ENCODE measurements at places on chromosomes 3 and 15.

DNA sequence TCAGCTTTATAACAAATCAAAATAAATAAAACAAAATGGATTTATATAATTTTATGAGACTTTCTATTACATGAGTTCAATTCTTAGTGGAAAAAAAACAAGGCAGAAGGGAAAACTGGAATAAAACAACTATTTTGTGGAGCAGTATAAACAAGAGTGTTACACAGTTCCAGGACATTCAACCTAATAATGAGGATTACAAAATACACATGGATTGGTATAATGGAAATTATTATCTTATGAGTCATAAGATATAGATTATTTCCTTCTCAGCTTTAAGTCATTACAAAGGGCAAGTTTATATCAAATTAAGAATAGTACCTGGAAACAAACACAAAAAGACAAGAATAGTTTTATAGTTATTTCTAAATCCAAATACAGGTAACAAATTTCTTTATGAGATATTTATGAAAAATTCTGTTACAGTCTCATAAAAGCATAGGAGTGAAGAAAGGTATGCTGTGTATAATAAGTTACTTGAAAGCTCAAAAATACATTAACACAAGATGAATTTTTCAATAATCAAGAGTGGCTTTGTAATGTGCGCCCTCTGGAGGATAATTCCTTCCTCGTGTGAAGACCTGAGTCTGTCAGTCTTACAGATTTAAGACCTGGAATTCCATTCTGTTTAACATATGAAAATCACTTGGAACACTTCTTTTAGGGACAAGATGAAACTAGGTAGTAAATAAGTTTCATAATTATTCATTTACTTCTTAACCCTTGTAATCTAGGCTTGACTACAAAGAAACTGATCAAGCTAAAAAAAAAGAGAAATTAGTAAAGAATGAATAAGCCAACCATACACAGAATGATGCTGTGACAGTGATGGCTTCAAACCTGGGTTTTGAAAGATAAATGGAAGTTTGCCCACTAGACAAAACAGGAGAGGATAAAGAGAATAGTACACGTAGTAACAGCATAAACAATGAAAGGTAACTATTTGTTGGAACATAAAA lies 9.5 kb downstream of the COPS2 start:
- DNase-seq, result no peak

DNA sequence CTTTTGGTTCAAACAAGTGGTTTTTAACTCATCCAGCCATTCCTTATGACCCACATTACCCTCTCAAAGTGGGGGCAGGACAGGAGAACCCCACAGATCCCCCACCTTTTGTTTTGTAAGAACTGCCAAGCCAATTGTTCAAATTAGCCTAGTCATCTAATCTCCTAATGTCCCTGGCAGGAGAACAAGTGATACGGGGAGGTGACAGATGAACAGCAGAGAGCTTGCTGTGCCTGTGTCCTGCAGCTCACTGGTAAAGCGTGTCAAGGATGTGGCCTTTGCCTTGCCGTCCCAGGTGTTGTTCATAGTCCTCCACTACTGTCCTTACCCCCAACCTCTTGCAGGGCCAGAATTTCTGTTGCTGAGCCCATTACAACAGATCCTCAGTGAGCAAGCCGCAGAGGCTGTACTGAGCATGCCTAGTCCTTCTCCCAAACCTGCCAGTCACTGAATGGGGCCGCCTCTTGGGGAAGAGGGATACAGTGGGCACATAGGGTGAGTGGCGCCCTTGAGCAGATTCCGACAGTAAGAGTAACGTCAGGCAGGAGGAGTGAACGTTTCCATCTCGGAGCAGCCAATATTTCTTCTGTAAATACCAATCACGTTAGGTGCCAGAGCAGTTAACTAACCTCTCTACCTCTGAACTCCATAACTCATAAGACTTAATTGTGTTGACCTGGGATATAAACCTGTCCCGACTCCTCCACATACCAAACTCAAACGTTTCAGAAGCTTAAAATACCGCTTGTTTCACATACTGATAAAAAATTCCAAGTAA lies 87.4 kb downstream of the ITPR1 start:
- DNase-seq, result no peak

DNA sequence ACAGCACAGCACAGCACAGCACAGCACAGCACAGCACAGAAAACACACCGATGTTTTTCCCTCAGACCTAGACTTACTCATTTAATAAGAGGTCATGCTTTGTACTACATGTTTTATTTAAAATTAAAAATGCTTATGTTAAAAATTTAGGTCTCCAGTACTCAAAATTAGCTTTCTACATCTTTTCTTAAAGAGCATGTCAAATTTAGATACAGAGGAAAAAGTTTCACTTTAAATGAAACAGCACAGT lies 78.7 kb downstream of the CHAC1 start:
- no peak for DNase-seq

DNA sequence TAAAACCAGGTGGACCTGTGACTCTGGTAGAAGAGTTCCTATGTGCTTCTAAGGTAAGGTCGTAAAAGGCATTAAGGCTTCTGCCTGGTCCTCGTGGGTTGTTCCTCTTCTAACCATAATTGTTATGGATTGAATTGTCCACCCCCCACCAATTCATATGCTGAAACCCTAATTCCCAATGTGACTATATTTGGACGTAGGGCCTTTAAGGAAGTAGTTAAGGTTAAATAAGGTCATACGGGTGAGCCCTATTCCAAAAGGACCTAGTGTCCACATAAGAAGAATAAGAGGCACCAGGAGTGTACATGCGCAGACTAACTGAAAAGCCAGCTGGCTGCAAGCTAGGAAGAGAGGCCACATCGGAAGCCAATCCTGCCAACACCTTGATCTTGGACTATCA lies 1.9 kb downstream of the ADPGK start:
- DNase-seq, result no peak
